NCI-H1417 treated with DMSO at 0.1 percent for 48 hours (cell line): ENCODE measurements at places on chromosomes 5 and 9.

DNA sequence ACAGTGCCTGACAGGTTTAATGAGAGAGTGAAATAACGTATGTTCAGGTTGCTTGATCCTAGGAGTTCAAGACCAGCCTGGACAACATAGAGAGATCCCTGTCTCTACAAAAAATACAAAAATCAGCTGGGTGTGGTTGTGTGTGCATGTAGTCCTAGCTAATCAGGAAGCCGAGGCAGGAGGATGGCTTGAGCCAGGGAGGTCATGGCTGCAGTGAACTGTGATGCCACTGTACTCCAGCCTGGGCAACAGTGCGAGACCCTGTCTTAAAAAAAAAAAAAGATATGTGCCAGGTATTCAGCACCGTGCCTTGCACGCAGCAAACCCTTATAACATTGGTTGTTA, 38.8 kb upstream of the SPRY4 start:
- no peak for DNase-seq

DNA sequence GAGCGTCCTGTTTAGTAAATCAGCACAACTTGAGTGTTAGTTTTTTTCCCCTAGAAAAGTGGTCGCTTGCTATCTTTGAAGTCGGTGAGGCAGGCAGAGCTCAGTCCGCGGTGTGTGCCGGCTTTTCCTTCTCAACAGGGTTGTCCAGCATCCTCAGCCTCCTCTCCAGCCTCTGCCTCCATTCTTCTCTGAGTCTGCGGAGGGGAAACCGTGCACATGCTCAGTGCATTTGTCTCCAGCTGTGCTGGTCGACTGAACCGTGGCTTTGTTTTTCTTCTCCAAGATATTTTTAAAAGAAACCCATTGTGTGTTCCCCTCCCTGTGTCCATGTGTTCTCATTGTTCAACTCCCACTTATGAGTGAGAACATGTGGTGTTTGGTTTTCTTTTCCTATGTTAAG, 25.3 kb downstream of the FAM240B start:
- DNase-seq, result no peak

DNA sequence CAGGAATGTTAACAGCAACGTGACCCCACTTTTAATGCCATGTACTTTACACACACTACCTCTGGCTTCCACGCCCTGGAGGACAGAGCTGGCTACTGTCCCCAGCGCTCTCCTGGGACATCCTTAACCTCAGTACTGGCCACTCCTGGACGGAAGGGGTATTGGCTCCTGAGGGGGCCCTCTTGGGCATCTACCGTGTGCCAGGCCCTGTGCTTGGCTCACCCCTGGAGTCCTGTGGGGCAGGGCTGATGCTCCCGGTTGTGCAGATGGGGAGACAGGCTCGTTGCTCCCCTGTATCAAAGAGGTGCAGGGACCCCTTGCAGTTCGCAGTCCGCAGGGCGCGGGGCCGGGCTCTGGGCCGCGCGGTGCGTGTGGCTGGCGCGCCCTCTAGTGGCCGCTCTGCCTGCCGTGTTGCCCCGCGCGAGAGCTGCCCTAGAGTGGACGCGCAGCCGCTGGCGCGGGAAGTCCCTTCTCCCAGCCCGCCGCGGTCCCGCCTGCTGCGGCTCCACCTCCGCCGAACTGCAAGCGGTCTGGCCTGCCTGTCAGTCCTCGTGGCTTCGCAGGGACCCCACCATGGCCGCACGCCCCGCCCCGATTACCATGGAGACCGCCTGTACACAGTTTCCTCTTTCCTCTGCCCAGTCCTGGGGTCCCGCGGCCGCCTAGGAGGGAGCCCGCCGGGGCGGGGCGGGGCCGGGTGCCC, at the start of gene WDR38:
WDR38 (plus strand) TSS at position 632 of the 703 bp plus-strand sequence. CDS start 72 bp downstream, outside the sequence.
- no peak for DNase-seq

- no peak for DNase-seq
Measured at GRCh38 chr9:75990576-75991304, 100.3 kb downstream of the PCSK5 start.

DNA sequence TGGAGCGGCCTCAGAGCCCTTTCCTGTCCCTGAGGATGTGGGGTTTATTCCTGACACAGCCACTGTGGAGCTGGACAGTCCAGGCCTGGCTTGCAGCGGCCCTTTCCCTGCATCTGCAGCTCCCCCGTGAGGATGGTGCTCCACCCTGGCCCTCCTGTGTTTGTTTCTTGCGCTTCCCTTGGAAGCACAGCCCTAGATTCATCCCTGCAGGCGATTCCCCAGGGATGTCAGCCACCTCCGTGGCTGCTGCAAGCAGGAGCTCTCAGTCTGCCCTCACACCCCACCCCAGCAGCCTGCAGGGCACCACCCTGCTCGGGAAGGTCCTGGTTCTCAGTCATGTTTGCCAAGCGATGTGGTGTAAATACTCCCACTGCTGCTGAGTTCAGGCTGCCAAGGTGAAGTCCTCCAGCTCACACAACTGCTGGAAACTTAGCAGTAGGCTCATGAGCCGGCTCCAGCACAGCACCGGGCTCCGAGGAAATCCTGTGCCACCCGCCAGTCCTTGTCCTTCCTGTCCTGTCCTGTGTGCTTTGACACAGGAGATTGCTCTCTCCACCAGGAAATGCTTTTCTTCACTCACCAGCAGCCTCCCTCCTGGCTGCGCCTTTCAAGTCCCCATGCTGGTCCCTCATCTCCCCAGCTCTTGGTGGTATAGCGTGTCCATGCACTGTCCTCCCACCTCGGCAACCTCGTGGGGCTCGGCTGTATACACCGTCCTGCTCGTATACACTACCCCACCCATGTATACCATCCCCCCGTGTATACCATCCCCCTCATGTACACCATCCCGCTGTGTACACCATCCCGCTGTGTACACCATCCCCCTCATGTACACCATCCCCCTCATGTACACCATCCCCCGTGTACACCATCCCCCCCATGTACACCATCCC, 16.2 kb downstream of the ROPN1L start:
- DNase-seq, result no peak

DNA sequence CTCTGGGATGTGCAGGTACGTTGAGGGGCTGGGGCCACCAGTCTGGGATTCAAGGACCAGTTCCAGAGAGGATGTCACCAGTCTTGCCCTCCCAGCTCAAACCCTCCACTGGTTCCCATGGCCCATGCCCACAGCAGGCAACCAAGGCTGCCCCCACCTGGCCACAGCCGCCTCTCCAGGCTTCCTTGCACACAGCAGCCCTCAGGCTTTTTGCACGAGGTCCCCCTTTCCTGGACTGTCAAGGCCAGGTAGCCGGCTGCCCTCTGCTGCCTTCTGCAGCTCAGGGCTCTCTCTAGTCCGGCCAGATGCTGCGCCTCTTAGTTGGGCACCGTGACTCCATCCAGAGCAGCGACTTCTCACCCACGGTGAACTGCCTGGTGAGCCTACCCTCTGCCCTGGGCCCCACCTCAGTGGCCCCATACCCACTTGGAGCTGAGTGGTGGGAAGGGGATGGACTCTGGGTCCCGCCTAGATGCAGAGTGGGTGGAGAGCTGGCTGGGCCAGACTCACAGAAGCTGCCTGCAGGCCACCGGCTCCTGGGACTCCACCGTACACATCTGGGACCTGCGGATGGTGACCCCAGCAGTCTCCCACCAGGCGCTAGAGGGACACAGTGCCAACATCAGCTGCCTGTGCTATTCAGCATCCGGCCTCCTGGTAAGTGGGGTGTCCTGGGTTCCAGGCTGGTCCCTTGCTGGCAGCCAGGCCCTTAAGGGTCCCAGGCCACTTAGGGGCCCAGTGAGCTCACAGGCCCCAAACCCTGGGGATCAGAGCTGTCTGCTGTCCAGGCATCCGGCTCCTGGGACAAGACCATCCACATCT, 2.9 kb downstream of the WDR38 start:
- DNase-seq, result no peak

DNA sequence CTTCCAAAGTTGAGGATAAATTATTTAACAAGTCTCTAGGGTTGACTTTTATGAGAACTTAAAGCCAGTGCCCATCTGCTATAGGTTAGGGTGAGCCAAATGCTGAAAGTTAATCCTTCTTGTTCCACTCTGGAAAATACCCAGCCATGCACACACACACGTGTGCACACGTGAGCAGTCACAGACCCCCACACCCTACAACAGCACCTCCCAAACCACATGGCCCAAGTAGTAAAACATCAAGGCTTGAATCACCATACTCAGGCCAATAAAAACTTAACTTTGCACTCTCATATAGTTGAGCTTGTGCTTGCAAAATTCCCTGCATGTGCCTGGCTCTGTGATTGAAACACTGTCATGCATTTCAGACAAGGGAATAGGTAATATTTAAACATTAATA, 467.6 kb downstream of the ARHGEF28 start:
- no peak for DNase-seq

DNA sequence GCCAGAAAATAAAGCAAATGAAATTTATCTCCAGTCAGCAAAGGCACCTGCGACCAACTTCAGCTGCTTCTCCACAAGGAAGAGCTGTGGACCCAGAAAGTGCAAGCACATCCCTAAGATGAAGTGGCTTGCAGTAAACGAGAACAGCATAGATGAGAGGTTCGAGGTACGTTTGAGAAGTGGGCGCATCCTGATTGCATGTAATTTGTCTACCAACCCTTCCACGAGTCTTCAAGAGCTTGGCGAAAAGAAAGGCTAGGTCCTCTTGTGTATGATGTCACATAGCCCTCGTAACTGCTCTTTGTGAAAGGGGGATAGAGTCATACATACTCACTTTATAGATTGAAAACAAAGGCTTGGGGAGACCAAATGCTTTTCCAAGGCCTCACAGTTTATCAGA, 6.0 kb upstream of the LCP2 start:
- no peak for DNase-seq

DNA sequence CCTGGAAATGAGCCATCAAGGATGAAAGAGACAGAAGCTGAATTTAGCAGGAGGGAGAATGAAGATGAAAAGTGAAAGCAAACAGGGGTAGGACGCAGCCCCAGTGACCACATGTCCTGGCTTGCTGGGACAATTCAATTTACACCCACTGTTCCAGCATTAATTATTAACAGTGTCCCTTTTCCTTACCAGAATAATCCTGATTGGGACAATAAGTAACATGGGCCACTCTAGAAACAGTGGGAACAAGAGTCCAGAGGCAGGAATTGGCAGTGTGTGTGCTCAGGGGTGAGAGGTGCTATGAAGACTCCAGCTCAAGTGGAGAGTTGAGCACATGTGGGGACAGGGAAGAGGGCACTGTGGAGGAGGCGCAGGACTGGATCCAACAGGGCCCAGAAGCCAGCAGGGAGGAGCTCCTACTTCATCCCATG, 147.1 kb downstream of the C5orf15 start:
- no peak for DNase-seq

DNA sequence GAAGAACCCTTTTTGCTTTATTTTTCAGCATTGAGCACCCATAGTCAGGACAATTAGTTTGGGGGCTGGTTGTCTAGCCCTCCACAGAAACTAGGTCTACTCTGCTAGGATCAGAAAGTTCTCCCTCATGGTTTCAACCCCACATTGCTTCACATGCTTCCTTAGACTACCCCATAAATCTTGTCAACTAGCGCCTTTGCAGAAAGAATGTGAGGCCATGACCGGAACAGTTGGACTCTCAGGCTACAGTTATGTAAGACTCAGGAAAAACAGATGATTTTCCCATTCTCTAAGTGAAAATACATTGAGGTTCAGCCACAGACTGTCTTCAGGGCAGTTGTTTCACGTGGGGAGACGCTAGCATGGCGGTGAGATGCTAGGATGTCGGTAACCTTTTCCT, 255.6 kb downstream of the NR3C1 start:
- DNase-seq, result no peak

GRCh38 chr9:4167728-4168127, 132.1 kb downstream of the GLIS3 start:
- no peak for DNase-seq

- DNase-seq, result no peak
Measured at GRCh38 chr5:80318212-80318611, 1.6 kb upstream of the SPZ1 start.

- DNase-seq, result no peak
Measured at GRCh38 chr5:116280149-116280803, 195.5 kb downstream of the COMMD10 start.

- DNase-seq, result no peak
Measured at GRCh38 chr9:32867026-32867425, 83.7 kb downstream of the TMEM215 start.
